ENCODE measurements at places on chromosomes 16 and 17. TPM values are rescaled to one million over a fixed set of nuclear protein-coding genes. Genes with fewer than 3 reads are reported as not detected.

MAF gene
- 13.3 TPM for total RNA-seq

TEX14 gene
- under 0.01 TPM for total RNA-seq

TMEM204 gene
- total RNA-seq: 67.7 TPM

CA5A gene
- not detected for total RNA-seq

SYCE1L gene
- total RNA-seq: 5.0 TPM

CARD14 gene
- total RNA-seq: 0.16 TPM

TPSB2 gene
- total RNA-seq: not detected

INCA1 gene
- total RNA-seq: 0.25 TPM

AANAT gene
- total RNA-seq: not detected

PPP1R27 gene
- not detected for total RNA-seq

NPIPA3 gene
- total RNA-seq: 0.16 TPM
